ENCODE measurements at places on chromosomes 2 and 18. TPM values are rescaled to one million over a fixed set of nuclear protein-coding genes. Genes with fewer than 3 reads are reported as not detected.

- no peak for DNase-seq
Measured at GRCh38 chr18:36530676-36531405, 233.3 kb downstream of the FHOD3 start.

DNA sequence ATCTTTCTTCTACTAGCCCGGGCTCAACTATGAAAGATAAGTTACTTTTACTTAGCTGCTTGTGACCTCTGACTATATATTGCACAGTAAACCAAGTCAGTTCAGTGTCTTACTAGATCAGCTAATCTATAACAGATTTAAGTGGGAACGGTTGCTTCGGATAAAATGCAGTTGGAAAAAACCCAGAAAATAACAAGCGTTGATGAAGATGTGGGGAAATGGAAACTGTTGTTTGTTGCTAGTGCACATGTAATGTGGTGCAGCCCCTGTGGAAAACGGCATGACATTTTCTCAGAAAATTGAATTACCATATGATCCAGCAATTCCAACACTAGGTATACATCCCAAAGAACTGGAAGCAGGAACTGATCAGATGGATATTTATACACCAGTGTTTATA, 248.5 kb downstream of the PRKCE start:
- no peak for DNase-seq

- DNase-seq = no peak
Measured at GRCh38 chr2:44549856-44550255, 188.1 kb downstream of the CAMKMT start.

GRCh38 chr2:46451131-46451711, 28.1 kb upstream of the TMEM247 start:
- peak; percentile 83 for DNase-seq

DNA sequence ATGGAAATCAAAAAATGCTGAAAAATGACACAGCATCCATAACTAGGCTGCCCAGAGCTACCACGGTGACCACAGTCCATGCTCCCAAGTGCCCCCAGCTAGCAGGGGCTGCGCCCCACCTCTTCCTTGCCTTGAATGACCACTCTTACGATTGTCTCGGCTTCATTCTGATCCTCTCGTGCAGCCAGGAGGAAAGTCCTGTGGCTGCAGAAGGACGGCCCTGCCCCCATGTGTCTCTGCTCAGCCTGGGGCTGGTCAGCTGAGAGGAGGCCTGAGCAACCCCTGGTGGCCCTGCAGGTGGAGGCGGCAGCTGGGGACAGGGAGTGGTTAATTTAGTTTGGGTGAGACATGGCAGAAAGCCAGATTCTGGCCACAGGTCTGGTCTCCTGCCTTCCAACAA, 54.3 kb downstream of the KCNF1 start:
- no peak for DNase-seq

- DNase-seq = no peak
Measured at GRCh38 chr2:168137510-168138180, 109.8 kb downstream of the STK39 start.

DNA sequence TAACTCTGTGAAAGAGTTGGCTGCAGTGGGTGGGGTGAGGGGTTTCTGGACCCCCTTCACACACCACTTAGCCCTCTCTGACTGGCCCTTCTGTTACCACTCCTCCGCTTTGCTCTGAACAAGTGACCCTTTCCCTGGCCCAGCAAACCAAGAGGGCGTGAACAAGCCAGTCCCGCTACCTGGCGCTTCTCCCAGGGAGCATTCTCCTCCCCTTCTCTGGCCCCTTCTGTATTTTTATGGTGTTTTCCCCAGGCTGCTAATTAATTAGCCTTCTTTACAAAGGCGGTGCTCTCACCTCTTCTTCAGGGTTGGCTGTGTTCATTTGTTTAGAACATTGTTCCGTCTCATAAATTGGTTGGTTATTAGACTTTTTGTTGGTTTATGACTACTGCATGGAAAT, 180.1 kb downstream of the MGAT5 start:
- DNase-seq = no peak

DNA sequence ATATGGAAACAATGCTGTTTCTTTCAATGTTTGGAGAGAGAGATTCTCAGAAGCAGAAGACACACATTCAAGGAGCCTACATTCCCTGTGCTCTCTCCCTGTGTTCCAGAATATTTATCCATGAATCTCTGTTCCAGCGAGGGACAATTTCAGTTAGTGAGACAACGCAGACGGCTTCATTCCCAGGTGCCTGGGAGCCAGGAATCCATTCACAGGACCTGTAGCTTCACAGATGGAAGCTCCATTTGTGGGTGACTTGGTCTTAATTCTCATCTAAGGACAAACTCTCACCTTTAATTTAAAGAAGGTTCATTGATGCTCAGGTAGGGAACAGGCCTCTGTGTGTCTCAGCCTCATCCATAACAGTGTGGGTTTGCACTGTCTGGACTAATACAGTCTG, 1156.6 kb downstream of the RPIA start:
- no peak for DNase-seq

DNA sequence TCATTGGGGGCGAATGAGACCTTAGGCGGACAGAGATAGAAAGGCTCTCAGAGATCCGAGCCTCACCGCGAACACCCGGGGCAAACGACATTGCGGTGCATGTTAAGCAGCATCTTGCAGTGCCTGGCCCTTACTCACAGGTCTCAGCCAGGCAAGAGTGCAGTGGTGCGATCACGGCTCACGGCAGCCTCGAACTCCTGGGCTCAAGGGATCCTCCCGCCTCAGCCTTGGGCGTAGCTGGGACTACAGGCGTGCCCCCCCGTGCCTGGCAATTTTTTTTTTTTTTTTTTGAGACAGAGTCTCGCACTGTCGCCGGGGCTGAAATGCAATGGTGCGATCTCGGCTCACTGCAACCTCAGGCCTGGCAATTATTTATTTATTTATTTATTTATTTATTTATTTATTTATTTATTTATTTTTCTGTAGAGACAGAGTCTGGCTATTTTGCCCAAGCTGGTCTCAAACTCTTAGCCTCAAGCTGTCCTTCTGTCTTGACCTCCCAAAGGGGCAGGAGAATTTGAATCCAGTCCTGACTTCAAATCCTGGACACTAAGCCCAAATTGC, 1.3 kb downstream of the LAMA3 start:
- no peak for DNase-seq

DNA sequence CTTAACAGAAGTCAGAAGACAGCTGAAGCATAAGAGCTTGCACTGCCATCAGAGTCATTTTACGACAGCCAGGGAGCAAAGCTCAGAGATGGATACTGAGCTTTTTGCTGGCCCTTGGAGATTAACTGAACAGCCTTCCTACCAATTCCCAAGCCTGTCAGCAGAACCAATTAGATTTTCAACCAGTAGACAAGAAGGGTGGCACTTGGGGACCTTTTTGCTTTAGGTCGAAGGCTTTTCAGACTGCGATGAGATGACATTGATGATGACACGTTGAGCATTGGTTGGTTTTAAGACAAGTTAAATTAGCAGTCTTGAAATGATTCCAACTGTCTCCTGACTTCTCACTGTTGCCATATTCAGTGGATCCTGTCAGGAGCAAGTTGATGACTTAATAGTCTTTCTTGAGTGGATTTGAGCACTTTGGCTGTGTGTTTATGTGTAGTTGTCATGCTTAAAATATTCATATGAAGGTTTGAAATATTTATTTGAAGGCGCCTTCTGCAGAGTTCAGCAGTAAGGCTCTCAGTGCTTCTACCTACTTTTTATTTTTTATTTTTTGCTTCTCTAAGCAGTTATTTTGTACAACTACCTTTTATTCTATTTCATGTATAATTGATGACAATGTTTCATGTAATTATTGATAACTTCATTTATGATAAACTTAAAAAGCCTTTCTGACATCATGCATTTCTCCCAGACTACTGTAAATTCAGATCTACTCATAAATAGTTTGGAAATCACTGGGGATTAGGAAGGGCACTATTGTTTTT, 256.7 kb downstream of the CAMKMT start:
- no peak for DNase-seq

DNA sequence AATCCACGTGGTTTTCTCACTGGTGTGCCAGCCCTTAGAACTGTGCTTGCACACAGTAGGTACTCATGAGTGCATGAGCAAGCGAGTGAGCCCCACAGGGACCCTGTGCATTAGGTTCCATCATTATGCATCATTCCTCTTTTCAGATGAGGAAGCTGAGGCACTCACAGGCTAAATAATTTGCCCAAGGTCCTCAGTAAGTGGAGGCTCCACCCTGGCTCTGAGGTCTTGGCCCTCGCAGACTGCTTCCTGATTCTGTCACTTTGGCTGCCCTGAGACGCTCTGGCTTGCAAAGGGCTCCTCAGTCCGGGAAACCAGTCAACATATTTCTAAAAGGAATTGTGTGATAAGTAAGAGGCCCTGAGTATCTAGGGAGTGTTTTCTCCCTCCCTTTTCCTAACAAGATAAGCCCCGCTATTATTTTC, 71.7 kb downstream of the IL1R2 start:
- peak; percentile 89 for DNase-seq

ABCB11 gene
- total RNA-seq = under 0.01 TPM

GULP1 gene
- total RNA-seq = 118 TPM

PLEKHH2 gene
- 7.3 TPM for total RNA-seq

EVX2 gene
- not detected for total RNA-seq

ARHGAP15 gene
- total RNA-seq = 0.43 TPM

Measured in fibroblast of villous mesenchyme (primary cell).